ENCODE measurements at places on chromosomes 11 and 22. TPM values are rescaled to one million over a fixed set of nuclear protein-coding genes. Genes with fewer than 3 reads are reported as not detected.
A peak's percentile ranks its signal among the peaks of the same experiment; 100 is the strongest.

DNA sequence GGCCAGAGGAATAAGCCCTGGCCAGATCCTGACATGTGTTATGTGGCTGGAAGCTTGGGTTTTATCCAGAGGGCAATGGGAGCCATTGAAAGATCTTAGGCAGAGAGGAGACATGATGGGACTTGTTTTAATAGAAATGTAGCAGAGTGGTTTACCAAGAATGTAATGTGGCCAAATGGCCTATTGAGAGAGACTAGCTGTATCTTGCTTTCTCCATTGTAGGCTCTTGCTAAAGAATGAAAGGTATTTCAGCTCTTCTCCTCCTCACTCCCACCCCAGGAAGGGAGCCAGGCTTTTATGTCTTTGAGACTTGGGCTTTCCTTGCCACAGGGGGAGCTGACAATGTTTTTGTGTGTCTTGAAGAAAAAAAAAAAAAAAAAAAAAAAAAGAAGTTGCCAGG is 82.3 kb downstream of the TRIM29 start:
- no peaks in the 10 kb centered on the region for H3K4me1 ChIP-seq
- no peaks in the 10 kb centered on the region for H3K36me3 ChIP-seq
- H3K27ac ChIP-seq: no peak overlapping the region
- no peak overlapping the region for H3K4me3 ChIP-seq
- DNase-seq: no peak

GRCh38 chr11:20103281-20103680 is 57.0 kb downstream of the DBX1 start:
- DNase-seq: no peak
- no peaks in the 10 kb centered on the region for H3K27me3 ChIP-seq
- H3K4me1 ChIP-seq: no peaks in the 10 kb centered on the region
- H3K27ac ChIP-seq: no peak overlapping the region
- no peak overlapping the region for H3K4me3 ChIP-seq
- H3K36me3 ChIP-seq: peaks cover 15% of the 10 kb centered on the region

DNA sequence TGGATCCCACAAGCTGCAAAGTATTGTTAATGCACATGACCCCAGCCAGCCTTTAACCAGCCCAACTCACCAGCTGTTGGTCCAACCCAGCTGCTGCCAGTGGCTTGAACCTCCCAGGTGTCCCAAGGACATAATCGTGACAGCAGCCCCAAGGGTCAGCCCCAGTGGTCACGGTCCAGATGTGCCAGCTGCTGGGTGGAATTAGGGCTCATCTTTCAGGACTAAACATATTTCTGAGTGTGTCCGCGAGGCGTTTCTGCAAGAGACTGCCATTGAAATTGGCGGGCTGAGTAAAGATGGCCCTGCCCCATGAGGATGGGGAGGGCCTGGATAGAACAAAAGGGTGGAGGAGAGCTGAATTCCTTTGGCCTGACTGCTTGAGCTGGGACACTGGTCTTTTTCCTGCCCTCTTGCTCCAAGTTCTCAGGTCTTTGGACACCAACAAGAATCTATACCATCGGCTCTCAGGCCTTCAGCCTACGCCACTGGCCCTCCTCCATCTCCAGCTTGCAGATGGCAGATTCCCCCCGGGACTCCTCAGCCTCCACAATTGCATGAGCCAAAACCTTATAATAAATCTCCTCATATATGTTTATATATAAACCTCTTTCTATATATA is 240.2 kb downstream of the MN1 start:
- no peak overlapping the region for H3K27ac ChIP-seq
- no peak overlapping the region for H3K4me3 ChIP-seq
- no peaks in the 10 kb centered on the region for H3K27me3 ChIP-seq
- DNase-seq: no peak
- H3K36me3 ChIP-seq: no peaks in the 10 kb centered on the region
- H3K4me1 ChIP-seq: peaks cover 8% of the 10 kb centered on the region

The OR10G8 gene
- not detected for total RNA-seq

GRCh38 chr11:46309814-46310259 is 32.4 kb downstream of the CREB3L1 start:
- H3K36me3 ChIP-seq: peaks cover 89% of the 10 kb centered on the region
- no peak overlapping the region for H3K4me3 ChIP-seq
- DNase-seq: no peak
- no peak overlapping the region for H3K27ac ChIP-seq

The CEP126 gene
- total RNA-seq: 0.21 TPM

GRCh38 chr22:45831394-45831793 is 145.6 kb downstream of the WNT7B start:
- H3K27ac ChIP-seq: peak overlapping the region; percentile 55
- H3K4me1 ChIP-seq: peaks cover 17% of the 10 kb centered on the region
- no peak overlapping the region for H3K4me3 ChIP-seq
- peaks cover 55% of the 10 kb centered on the region for H3K36me3 ChIP-seq
